ENCODE measurements at places on chromosomes 7 and 10.

- DNase-seq: no peak
Measured at GRCh38 chr10:94183666-94184264, 179.0 kb downstream of the NOC3L start.

GRCh38 chr7:6278749-6279310 lies 6.4 kb upstream of the CYTH3 start:
- no peak for DNase-seq

DNA sequence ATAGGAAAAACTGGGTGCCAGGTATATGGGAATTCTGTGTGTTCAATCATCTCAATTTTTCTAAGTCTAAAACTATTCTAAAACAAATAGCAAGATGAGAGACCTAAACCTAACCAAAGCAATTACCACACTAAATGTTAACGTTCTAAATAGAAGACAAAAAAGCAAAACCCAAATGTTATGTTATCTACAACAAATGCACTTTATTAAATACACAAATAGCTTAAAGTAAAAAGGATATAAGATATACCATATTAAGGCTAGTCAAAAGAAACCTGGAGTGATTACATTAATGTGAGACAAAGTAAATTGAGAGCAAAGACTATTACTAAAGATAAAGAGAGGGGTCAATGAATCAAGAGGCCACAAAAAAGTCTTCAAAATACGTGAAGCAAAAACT lies 81.4 kb downstream of the LARP4B start:
- DNase-seq: no peak

- no peak for DNase-seq
Measured at GRCh38 chr10:128708182-128708581, 582.0 kb upstream of the MKI67 start.

GRCh38 chr10:8449909-8450308 lies 395.4 kb downstream of the GATA3 start:
- DNase-seq: no peak

GRCh38 chr10:35533565-35533964 lies 71.6 kb upstream of the GJD4 start:
- DNase-seq: no peak

DNA sequence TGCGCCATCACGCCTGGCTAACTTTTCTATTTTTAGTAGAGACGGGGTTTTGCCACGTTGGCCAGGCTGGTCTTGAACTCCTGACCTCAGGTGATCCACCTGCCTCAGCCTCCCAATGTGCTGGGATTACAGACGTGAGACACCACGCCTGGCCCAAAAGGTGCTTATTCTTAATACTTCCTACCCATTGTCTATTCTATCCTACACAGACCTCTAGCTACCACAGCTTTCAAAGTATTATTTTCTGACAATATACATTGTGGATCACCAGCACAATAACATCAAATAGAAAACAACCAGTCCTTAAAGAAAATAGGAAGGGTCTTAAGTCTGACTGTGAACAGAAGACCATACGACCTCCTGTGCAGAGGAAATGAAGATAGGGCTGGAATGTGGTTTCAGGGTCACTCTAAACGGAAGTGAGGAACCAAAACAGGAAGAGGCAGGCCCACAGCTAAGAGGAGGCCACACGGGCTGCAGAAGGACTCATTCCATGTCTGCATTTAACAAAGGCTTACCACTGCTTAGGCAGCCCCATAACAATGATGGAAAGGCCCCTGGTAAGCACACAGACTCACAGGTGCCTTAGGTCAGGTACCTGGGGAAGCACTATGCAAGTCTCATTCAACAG lies 115.2 kb downstream of the ZFAND4 start:
- DNase-seq: no peak

GRCh38 chr10:80281292-80281691 lies 8.2 kb downstream of the MAT1A start:
- no peak for DNase-seq

- DNase-seq: no peak
Measured at GRCh38 chr7:12821746-12822145, 134.3 kb downstream of the ARL4A start.

DNA sequence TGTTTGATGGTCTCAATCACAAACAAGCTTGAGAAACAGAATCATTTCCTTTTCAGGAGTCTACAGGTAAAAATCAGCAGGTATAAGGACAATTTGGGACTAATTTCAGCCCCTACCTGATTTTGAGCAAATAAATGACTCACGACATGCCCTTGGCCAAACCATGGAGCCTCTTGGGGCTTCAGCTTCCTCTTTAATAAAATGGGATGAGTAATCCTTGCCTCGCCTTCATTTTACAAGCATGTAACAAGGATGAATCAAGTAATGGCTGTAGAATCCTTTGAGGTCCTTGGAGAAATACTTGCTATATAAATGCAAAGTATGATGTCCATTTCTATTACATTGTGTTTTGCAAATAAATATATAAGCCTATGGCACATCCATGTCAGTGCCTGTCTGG lies 212.8 kb upstream of the PODXL start:
- DNase-seq: no peak

- DNase-seq: no peak
Measured at GRCh38 chr7:133861876-133862275, 265.3 kb upstream of the LRGUK start.

GRCh38 chr10:46220187-46220586 lies 66.6 kb upstream of the ANTXRL start:
- no peak for DNase-seq

DNA sequence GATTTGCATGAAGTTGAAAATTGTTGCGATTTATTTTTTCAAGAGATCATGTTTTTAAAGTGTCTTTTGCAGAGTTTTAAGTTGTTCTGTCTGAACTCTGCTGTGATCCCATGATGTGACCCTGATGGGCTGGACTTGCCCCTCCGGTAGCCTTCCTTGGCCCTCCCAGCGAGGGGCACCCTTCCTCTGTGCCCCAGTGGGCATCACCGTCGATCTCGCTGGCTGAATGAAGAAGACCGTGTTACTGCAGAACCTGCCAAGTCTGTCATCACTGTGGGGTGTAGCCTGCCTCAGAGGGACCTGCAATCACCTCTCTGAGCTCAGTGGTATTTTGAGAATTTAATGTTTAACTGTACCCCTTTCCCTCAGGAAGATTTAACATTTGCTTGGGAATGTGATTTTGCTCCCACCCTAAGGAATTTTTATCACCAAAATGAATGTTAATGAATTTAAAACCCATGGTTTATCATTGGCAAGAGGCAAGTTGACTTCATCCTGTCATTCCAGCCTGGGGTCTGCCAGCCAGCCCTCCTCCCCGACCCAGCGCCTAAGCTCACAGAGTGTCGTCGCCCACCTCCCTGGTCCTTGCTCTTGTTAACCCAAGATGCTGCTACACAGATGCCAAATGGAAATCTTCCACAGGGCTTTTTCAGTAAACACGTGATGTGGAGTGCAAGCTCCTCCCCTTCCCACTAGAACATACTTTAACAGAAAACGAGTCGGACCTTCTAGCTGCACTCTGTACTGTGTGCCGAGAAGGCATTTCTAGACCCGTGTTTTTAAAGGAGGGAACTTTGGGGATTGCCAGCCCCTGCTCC lies 115.4 kb downstream of the NT5C2 start:
- DNase-seq: no peak

- peak; percentile 6 for DNase-seq
Measured at GRCh38 chr10:34637418-34637911, 177.6 kb downstream of the PARD3 start.

DNA sequence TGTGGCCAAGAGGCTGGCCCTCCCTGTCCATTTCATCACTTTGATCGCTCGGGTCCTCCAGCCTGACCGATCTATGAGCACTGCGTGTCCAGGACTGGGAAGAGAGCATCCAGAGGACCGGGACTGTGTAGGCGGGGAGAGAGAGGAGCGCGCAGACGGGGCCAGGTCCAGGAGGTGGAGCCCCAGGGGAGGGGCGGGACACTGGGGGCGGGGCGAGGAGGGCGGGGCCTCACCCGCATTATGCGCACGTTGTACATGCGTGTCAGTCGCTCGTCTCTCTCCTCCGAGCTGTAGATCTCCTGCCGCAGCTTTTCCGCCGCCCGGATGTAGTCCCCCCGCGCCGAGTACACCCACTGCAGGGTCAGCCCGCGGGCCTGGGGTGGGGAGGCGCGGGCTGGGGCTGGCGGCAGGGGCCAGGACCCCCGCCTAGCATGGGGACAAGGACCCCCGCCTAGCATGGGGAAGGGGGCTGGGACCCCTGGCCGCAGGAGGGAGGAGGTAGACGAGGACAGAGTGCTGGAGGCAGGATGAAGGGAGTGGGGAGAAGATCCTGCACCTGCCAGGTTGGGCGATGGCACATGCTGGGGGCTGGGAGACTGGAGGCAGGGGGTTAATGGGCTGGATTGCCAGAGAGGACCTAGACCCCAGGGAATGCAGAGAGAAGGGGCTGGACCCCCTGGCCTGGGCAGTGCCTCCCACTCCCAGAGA lies 14.3 kb downstream of the MOSPD3 start:
- peak; percentile 36 for DNase-seq

DNA sequence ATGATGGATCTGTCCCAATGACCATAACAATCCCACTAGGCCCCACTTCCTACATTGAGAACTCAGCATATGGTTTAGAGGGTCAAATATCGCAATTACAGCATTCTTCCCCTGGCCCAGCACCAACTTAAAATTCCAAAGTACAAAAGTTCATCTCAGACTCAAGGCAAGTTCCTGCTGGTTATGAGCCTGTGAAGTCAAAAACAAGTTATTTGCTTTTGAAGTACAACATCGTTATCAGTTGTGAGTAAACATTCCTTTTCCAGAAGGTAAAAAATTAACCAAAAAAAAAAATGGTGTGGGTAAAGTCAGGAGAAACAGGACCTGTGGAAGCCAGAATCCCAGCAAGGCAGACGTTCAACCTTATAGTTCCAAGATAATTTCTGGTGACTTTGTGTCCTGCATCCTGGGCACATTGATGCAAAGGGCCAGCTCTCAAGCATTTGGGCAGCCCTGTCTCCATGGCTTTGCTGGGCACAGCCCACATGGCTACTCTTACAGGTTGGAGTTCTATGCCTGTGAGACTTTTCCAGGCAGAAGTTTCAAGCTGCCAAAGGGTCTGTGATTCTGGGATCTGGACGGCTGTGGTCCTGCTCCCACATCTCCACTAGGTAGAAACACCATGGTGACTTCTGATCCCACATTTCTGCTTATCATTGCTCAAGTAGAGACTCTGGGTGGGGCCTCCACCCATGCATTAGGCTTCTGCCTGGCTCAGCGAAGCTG lies 37.5 kb downstream of the AKR1C8 start:
- no peak for DNase-seq

DNA sequence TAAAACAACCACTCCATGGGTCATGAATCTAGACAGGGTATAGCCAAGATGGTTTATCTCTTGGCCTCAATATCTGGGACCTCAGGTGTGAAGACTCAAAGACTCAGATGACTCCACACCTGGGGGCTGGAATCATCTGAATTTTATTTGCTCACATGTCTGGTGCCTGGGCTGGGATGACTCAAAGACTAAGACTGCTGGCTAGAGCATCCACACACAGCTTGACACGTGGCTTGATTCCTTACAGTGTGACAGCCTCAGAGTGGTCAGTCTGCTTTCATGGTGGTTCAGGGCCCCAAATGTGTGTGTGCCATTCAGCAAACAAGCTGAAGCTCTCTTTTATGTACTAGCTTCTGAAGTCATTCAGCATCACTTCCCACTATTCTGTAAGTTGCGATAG lies 333.7 kb downstream of the RNLS start:
- DNase-seq: no peak

GRCh38 chr7:43618073-43618472 lies 35.2 kb downstream of the STK17A start:
- no peak for DNase-seq

DNA sequence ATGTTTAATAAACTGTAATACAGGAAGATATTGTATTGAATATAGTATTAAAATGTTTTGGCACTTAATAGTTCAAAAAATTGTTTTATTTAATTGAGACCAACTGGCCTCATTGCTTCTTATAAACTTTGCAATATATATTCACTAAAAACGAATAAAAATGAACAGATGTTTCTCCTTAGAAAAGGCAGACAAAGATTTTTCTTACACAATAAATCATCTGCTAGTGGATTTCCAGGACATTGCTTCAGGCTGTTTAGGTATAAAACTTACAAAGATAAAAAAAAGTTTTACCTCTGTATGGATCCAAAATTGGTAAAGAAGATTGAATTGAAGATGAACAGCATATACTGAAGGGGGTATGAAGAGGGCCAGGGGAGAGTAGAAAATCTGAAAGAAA lies 143.6 kb downstream of the AGMO start:
- no peak for DNase-seq

DNA sequence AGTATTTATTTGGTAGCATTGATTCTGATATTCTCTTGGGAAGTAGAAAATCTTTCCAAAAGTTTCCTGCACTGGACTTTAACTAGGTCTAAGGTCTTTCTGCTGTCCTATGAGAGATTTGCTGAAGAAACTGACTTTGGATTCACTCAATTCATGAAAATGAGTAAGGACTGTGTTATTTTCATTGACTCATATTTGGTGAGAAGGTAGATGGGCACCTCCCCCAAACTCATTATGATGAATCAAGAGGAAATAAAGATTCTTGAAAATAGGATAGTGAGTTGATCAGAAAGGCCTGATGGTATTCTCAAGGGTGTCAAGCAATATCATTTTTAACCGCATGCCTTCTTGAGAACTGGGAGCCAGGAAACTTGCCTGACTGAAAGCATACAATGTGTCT lies 110.3 kb downstream of the RNF133 start:
- no peak for DNase-seq

- no peak for DNase-seq
Measured at GRCh38 chr10:1715821-1716220, 21.5 kb downstream of the ADARB2 start.

GRCh38 chr7:93799750-93800357 lies 90.7 kb downstream of the TFPI2 start:
- no peak for DNase-seq

GRCh38 chr7:90777465-90777864 lies 181.3 kb downstream of the CDK14 start:
- no peak for DNase-seq

DNA sequence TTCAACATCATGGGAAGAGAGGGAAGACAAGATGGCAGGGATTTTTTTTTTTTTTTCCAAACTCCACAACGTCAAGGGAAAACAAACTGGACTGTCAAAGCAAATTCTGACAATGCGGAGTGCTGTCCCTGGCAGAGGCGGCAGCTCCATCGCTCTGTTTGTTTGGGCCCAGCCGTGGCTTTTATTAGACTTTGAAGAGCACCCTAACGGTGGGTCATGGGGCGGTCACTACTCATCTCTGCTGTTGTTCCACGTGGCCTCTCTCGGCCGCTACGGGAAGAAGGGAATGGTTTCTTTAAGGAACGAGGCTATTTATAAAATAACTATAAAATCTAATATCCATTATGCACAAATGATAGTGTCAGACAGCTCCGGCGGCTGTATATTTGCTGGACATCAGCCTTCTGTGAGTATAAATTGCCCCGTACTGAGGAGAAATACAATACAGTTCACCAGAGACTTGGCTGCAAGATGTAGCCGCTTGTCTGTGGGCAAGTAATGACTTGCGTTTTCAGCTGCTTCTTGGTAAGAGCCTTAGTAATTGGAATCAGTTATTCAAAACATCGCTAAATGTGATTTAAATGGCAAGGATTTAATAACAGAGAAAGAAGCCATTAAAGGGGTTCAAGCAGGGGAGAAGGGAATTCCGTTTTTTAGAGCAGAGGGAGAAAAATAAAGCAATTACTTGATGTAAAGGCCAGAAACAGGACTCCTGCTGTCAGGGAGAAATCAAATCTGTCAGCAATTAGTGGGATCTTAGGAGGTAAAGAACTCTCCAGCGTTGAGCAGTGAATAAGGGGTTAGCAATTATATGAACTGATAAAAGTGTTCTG lies 61.7 kb upstream of the RAB11FIP2 start:
- no peak for DNase-seq

GRCh38 chr10:105986912-105987635 lies 1177.4 kb downstream of the SORCS1 start:
- no peak for DNase-seq

GRCh38 chr10:31421322-31421721 lies 102.3 kb downstream of the ZEB1 start:
- no peak for DNase-seq
